ENCODE measurements at places on chromosomes 11 and 22.

DNA sequence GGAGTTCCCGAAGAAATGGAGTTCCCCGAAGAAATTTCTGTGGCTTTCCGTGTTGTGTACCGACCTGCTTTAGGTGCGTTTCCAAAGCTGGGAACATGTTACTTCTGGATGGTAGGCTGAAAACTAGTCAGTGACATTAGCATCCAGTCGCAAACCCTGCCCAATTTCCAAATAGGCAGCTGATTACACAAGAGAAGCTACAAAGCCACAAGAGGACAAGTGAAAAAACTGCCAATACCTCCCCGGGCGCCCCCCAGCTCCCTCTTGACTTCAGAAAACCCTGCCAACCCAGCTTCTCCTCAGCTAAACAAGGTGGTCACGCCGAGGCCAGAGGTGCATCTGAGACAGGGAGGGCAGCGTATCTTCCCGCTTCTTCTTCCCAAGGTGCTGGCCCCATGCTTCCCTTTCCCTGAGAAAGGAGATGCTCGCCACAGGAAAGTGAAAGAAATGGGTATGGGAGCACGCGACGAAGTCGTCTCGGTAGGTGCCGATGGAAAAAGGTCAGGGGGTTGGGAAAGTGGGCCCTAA is 551 bp downstream of the AGBL2 start:
- no peak for DNase-seq

DNA sequence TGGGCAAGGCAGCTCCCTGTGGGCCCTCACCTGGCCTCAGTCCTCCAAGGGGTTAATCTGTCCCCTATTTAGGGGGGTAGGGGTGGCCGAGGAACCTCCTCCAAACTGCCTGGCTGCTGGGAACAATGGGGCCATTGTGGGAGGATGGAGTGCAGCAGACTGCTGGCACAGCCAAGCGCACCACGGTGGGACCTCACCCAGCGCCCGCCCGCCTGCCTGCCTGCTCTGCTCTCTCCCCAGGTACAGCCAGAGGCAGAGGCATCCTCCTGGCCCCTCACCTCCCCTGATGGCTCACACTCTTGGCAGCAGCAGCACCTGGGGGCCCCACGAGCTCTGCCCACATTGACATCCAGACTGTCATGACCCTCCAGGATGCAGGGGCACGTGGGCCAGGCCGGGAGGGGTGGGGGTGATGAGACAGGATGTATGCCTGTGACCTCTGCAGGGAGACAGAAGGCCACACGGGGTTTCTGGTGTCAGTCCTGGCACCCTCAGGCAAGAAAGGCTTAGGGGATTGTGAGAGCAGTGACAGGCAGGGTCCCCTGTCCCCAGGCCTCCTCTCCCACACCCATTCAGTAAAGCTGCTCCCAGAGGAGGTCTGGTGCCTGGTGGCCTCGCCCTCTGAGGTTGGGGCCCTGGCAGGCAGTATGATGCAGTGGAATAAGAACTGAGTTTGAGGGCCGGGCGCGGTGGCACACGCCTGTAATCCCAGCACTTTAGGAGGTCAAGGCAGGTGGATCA is 11.4 kb downstream of the BCL9L start:
- no peak for DNase-seq

- DNase-seq: no peak
Measured at GRCh38 chr11:33064033-33064825, 24.9 kb downstream of the TCP11L1 start.

DNA sequence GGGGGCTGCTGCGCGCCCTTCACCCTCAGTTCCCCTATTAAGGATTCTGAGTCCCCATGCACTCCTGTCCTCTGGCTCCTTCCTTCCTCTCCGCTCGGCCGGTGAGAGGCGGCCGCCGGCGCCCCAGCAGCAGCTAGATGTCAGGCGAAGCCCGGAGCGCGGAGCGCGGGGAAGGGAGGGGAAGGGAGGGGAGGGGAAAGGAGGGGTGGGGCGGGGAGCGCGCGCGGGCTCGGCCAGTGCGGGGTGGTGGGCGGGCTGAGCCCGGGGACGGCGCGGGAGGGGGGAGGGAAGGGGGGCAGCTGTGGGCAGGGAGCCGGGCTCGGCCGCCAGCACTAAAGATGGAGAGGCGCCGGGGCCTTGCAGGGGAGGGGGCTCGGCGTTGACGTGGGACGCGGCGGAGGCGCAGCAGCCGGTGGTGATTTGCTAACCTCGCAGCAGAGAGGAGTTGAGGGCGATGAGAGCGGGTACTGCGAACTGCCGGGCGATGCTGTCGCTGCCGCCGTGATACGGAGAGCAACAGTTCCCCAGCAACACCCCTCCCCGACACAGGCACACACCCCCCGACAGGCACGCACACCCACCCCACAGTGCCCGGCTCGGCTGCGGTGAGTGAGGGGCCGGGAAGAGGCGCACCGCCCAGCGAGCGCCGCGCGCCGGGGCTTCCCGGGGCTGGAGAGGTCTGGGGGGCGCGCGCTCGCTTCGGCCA is at the start of gene ZBTB16:
TSS of gene ZBTB16 (plus strand) at position 434 of the 706 bp plus-strand sequence. CDS start 3,590 bp downstream, outside the sequence.
- peak; percentile 83 for DNase-seq

- no peak for DNase-seq
Measured at GRCh38 chr11:90218606-90219005, 4.2 kb downstream of the CHORDC1 start.

GRCh38 chr11:60792521-60792920 is 7.4 kb downstream of the MS4A10 start:
- DNase-seq: no peak

GRCh38 chr22:20111045-20111688 is 4.7 kb upstream of the RANBP1 start:
- DNase-seq: peak; percentile 26

- peak; percentile 30 for DNase-seq
Measured at GRCh38 chr11:110317516-110317932, 21.1 kb upstream of the RDX start.

DNA sequence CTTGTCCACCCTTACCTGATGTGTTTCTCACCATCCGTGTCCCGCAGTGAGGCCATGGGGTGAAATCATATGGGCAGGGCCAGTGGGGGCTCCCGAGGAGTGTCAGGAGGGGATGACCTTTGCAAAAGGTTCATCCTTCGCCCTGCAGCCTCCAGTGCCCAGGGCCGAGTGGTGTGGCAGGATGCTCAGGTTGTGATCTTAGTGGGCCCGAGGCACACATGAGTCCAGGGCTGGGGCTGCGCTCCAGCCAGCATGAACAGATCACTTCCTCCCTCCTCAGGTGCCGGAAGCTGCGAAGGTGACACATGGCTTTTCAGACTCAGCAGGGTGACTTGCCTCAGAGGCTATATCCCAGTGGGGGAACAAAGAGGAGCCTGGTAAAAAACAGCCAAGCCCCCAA is 2.8 kb upstream of the FKBP2 start:
- DNase-seq: no peak

- no peak for DNase-seq
Measured at GRCh38 chr11:83922318-83922717, 636.2 kb upstream of the CCDC90B start.

DNA sequence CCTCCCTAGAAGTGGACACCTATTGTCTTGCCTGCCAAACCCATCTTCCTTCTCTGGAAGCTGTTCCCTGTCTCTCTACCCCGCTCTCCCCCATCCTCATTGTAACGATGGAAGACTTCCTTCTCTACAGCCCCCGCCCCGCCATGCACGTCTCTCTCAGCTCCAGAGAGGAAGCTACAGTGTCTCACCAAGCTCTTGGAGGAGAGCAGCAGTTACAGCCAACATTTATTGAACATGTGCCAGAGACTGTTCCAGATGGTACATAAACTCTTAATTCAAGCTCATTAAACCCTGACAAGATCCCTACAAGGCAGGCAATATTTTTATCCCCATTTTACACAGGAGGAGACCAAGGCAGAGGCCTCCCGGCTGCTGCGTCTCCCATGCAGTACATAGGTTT is 15.1 kb downstream of the MCHR1 start:
- DNase-seq: no peak

DNA sequence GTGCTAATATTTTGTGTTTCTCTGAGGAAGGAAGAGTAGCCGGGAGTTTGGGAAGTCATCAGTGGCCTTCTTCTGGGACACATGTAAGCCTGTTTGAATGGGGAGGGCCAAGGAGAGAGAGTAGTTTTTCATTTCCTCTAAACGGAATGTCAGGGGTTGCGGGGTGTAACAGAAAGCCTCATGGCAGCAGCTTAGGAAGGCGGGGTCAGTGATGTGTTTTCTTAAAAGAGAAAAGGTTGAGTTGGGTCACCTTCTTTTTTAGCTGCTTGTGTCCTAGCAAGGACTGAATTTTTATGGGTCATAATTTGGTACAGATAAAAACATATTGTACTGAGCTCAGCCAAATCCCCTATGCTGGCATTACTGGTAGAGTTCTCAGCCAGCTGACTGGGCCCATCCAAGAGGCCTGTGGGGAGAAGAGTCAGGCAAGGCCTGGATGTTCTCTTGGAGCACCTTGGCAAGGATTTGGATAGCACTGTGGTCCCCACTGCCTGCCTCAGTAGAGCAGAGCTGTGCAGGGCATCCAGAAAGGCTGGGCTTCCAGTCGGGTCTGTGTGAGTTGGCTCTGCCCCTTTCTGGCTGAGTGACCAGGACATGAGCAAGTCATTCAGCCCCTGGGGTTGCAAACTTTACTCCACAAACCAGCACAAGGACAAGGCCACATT is 29.4 kb upstream of the NAV2 start:
- DNase-seq: no peak

DNA sequence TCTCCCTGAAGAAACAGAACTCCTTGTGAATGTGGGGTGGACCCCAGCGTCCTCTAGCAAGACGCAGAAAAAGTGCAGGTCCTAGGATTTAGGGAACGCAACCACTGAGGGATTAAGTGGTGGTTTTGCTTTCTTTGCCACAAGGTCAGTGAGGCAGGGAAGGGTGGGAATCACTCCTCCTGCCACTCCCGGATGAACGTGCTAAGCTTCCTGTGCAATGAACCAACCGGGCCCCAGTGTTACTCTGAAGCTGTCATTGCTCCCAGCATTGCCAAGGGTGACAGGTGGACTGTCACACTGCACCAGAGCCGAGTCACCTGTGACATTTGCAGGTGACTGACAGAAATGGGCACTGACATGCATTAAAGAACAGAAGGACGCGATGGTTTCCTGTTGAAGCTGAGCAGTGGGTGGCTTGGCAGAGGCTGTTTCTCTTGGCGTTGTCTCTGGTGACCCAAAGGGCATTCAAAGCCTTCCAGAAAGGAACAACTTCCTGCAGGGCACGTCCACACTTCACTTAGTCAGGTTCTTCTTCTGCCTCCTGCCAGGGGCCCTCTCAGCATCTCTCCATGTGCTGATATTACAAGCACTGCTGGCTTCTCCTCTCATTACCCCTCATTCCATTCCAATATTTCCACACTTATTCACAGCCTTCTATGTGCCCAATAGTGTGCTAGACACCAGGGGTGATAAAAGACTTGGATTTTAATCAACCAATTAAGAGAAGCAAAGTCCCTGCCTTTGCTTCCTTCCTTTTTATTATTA is 9.7 kb downstream of the KIRREL3 start:
- no peak for DNase-seq

DNA sequence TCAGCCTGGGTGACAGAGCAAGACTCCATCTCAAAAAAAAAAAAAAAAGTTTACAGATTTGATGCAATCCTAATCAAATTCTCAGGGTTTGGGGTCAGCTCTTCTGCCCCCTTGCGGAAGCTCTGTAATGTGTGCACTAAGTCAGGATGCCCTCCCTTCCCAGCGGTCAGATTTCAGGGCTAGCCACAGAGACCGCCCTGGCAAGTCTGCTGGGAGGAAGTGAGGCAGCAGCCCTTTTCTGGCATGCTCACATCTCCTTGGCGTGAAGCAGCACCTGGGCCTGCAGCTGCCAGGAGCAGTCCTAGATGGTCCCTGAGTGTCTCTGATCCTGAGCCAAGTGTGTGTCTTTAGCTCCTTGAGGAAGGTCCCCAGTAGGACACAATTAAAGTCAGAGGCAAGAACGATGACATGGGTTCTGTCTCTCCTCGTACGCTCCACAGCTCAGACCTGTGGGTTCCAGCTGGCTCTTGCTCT is 10.9 kb upstream of the APOBEC3C start:
- DNase-seq: peak; percentile 78

DNA sequence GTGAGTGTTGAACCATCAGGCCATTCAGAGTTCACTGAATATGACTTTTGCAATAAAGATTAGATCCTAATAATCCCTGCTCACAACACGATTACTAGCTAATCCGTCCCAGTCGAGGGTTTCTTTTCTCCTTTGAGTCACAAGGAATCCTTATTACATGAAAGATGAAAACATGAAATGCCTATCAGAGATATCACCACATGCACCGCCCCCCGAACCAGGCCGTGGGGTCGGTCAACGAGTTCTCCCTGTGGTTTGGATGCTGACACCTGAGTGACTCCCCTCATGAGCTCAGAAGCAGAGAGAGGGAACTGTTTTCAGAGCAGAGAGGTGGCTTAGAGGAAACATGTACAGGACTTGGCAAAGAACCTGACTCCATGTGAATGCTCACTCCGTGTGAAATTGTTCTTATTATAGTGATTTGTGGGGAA is 263.3 kb downstream of the ETS1 start:
- DNase-seq: no peak

DNA sequence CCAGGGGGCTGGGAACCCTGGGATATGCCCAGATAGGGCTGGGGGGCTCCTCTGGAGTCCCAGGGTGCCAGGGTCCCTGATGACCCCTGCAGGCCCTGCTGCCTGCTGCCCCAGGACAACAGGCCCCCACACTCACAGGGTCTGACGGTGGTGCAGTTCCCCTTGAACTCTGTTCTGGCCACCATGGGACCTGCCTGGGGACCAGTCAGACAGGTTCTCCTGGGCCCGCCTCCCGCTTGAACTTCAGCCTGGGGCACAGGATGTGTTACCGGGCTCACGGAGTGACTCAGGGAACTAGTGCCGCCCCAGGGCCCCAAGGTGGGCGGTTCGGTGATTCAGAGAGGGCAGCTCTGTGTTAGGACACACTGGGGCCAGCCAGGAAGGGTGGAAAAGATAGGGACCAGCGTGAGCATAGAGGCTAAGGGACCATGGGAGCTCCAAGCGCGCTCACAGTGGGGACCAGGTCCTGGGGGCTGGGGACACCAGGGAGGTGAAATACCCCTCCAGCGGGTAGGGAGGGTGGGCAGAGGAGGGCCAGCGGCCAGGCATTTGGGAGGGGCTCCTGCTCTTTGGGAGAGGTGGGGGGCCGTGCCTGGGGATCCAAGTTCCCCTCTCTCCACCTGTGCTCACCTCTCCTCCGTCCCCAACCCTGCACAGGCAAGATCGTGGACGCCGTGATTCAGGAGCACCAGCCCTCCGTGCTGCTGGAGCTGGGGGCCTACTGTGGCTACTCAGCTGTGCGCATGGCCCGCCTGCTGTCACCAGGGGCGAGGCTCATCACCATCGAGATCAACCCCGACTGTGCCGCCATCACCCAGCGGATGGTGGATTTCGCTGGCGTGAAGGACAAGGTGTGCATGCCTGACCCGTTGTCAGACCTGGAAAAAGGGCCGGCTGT is 21.5 kb upstream of the TXNRD2 start:
- peak; percentile 98 for DNase-seq
